ENCODE measurements at places on chromosomes 1 and 21.

DNA sequence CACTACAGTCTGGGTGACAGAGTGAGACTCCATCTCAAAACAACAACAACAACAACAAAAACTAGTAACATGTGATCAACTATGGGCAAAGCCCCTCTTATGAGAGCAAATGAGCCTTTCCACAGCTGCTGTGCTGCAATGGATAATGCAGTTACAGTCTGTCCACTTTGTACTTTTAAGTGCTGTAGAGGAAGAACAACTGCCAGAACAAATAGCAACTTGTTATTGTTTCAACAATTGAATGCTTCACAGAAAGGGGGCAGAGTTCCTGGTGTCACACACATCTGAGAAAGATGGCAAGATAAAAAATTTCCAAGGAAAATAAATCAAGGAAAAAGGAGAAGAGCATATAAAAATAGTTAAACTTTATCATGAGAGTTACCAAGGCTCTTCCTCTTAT is 243.6 kb upstream of the DMRTA2 start:
- DNase-seq = no peak

DNA sequence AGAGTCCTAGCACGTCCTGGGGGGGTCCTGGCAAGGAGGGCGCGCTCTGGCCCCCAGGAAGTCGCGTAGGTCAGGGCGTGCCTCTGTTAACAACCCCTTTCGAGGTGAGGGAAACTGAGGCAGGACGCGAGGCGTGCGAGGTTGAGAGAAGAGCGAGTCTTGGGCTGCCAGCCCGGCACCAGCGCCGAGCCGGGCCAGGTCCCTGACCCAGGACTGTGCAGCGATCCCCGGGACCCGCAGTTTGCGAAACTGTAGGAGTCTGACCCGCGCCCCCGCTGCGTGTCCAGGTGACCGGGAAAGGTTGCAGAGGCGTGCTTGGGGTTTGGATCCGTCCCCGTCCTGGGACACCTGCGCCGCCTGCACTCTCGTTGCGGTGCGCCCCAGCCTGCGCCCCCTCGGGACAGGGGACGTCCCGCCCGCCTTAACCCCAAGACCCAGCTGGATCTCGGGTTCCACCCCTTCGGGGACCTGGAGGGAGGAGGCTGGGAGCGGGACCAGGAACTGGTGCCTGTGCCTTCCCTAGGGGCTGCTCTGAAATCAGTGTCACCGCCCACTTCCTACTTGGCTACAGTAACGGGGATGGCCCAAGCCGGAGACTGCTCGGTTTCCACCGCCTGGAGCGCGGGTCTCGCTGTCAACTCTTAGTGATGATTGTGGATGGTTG is 493 bp downstream of the DISC1 start:
- DNase-seq = peak; percentile 66

DNA sequence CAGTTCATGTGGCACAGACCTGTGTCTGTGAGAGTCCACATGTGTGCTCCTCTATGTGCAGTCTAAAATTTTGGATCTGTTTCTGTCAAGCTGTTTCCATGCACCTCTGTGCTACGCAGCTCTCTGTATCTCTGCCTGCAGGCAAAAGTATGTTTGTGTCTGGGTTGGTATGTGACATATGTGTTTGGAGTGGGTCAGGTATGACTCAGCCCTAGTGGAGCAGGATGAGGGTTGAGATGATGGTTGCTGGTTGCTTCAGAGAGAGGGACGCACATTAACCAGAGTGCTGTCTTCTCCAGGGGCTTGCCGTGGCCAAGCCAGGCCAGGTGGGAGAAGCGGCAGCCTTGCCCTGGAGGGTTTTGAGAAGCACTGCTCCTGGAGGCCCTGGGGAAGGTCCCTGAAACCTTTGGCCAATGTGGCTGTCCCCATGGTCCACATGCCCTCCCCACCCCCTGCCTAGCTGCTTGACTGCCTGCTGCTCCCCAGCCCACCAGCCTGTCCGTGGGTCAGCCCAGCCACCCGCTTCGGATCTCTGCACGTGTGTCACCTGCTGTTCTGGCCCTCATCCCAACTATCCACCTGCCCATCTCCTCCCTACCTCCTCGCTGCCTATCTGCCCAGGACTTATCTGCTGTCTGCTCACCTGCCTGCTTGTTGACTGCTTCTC is 4.1 kb upstream of the EVA1B start:
- DNase-seq = no peak

GRCh38 chr1:7902478-7903085 is 38.1 kb downstream of the TNFRSF9 start:
- peak; percentile 79 for DNase-seq

DNA sequence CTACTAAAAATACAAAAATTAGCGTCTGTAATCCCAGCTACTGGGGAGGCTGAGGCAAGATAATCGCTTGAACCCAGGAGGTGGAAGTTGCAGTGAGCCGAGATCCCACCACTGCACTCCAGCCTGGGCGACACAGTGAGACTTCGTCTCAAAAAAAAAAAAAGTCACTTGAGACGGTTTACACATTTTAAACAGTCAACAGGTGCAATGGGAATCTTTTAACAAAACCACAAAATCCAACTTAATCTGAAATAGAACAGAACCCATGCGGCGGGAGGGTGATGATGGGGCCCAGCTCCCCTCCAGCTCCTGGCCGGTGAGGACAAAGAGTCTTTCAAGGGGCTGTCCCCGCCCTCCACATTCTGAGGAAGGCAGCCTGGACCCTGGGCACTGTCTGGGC is 48.3 kb downstream of the TP73 start:
- no peak for DNase-seq

- no peak for DNase-seq
Measured at GRCh38 chr1:39701049-39701439, 9.8 kb upstream of the HPCAL4 start.

DNA sequence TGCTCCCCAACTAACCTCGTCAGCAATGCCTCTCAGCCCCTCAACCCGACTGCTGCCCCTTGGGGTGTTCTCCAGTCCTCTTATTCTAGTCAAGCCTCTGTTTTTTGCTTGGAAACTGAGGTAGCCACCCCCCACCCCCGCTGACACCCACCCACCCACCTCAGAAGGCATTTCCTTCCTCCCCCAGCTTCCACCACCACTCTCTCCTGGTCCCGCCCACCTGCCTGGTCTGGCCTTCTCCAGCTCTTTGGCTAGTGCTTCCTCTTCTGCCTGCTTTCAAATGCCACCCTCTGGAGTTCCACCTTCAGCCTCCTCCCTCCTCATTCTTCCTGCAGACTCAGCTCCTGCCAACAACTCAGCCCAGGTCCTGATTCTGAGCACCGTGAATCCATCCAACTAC is 35.3 kb downstream of the OLFML2B start:
- peak; percentile 40 for DNase-seq

GRCh38 chr21:41369920-41370839 is 8.4 kb downstream of the MX2 start:
- DNase-seq = peak; percentile 61

DNA sequence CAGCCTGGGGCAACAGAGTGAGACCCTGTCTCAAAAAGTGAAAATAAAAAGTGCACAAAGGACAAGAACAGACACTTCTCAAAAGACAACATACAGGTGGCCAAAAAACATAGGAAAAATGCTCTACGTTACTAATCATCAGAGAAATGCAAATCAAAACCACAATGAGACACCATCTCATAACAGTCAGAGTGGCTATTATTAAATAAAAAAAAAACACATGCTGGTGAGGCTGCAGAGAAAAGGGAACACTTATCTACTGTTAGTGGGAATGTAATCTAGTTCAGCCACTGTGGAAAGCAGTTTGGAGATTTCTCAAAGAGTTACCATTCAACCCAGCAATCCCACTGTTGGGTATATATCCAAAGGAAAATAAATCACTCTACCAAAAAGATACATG is 173.2 kb downstream of the SMYD3 start:
- DNase-seq = no peak
